HFFc6 (cell line): ENCODE measurements at places on chromosomes 3 and 15. TPM values are rescaled to one million over a fixed set of nuclear protein-coding genes. Genes with fewer than 3 reads are reported as not detected.

SLC27A2 gene
- total RNA-seq = 0.71 to 2.0 TPM (median 1.4 TPM) in 3 replicates

CAND2 gene
- 4.6 to 8.3 TPM (median 5.1 TPM) in 3 replicates for total RNA-seq

- H3K4me3 ChIP-seq = peak overlapping the region; percentile 78
- H3K36me3 ChIP-seq = no peaks in the 10 kb centered on the region
- peak; percentile 51 for DNase-seq
These were observed 5.3 kb upstream of the VIPR1 start for GRCh38 chr3:42497009-42497731.

DNA sequence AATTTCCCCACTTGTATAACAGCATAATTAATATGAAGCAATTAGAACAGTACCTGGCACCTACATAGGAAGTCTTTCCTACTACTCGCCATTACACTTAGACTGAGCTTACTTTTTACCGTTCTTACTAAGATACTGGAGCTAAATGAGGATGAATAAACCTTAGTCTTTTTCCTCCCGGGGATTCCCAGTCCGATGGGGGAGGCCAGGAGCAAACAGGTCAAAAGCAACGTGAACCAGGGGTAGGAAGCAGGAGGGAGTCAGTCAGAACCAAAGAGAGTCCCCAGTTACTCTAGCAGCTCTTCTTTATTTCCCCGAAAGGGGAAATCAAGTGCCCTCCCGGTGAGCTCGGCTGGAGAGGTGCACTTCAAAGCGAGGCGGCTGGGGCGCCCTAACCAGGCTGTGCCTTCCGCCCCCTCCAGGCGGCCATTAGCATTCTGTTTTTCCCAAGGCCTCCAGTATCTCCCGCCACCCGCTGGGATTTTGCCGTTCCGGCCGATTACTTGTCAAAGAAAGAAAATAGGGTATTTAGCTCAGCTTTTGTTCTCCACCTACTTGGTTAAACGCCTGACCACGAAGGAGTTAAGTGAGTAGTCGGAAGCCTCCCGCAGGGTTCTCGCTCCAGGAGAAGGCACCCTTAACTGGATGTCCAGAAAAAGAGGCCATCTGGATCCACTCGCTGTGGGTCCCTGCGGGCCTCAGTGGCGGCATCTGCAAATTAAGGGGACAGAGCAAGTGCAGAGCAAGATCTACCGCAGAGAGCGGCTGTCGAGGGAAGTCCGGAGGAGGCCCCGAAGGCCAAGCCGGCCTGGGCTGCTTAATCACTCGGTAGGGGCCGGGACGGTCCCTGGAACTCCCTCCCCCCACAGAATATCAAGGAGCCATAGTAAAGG, 6.3 kb upstream of the EOMES start:
- peak overlapping the region; percentile 72 for H3K4me3 ChIP-seq
- H3K27ac ChIP-seq = no peak overlapping the region
- peaks cover 45% of the 10 kb centered on the region for H3K4me1 ChIP-seq
- no peak for DNase-seq
- H3K27me3 ChIP-seq = peaks cover 70% of the 10 kb centered on the region

- H3K4me1 ChIP-seq = peaks cover 6% of the 10 kb centered on the region
- no peak overlapping the region for H3K27ac ChIP-seq
- H3K27me3 ChIP-seq = peaks cover 13% of the 10 kb centered on the region; the same call in 1 of the 2 replicates
- no peak for DNase-seq
These were observed 5.7 kb downstream of the CEP19 start for GRCh38 chr3:196706327-196706726.

DNA sequence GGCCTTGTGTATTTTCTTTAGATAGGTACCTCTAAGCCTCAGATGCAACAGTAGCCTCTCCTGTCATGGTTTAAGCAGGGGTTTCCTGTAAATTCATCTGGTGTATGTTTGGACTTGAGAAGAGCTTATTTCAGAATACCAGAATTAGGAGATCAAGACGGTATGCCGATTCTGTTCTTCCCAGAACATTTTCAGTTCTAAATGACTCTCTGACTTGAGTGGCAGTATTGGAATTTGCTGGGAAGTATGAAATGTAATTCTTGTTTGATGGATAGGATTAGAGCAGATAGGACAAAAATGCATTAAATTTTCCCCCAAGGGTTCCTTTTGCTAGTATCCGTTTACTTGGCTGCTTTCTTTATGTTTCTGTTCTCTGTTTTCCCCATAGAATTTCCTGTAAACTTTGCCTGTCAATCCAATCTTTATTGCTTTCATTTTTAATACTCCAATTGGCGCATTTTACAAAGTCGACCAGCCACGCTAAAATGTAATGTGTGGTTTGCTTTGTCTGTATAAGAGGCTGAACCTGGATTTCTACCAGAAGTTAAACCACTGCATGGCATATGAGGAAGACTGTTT, 612.2 kb downstream of the RBMS3 start:
- H3K27me3 ChIP-seq = no peaks in the 10 kb centered on the region
- H3K4me3 ChIP-seq = no peak overlapping the region
- DNase-seq = no peak
